Right lung (tissue), 10 donors: ENCODE measurements at places on chromosomes 2 and 18. TPM values are rescaled to one million over a fixed set of nuclear protein-coding genes. Genes with fewer than 3 reads are reported as not detected.

GRCh38 chr2:122683018-122683417 is 927.6 kb downstream of the TSN start:
- no peak for DNase-seq

The TLX2 gene
- not detected for polyA plus RNA-seq

GRCh38 chr2:120887320-120887697 is 151.6 kb downstream of the GLI2 start:
- DNase-seq, result no peak

- peak; percentile 86 for DNase-seq
These were observed 38.3 kb upstream of the IL1R1 start for GRCh38 chr2:102103992-102104871.

- DNase-seq, result no peak
These were observed 35.8 kb upstream of the ASPRV1 start for GRCh38 chr2:69997015-69997830.

DNA sequence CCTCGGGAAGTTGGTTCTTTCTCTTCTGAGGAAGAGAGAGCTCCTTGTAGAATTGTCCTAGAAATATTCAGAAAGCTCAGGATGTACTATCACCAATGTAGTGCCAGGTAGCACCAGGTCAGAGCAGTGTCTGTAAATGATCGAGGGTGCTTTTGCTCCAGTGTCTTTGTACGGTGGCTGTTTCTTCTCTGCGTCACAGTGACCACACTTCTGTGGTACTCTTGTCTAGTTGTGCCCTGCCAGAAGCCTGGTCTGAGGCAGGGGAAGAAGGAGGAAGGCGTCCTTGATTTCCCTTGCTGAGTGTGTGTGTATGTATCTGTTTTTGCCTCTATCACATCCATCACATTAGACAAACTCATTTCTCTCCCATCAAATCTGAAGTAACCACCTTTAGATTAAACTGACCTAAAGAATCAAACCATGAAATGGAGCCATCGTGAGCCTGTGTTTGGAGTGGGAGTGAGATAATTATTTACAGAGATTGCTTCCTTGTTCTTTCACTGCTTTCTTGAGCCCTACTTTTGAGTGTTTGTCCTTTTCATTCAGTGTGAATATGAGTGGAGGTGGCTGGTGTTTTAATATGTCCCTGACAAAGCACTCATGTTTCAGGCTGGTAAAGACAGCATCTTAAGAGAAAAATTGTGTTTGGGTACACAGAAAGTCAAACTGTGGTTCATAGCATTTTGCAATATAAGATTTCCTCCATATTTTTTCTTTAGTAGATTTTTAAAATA is 97.2 kb downstream of the ACOXL start:
- no peak for DNase-seq

GRCh38 chr2:135218426-135218825 is 166.3 kb downstream of the RAB3GAP1 start:
- DNase-seq, result no peak

The CTNNA2 gene
- 0.23 TPM for polyA plus RNA-seq

The TEX44 gene
- not detected for polyA plus RNA-seq

DNA sequence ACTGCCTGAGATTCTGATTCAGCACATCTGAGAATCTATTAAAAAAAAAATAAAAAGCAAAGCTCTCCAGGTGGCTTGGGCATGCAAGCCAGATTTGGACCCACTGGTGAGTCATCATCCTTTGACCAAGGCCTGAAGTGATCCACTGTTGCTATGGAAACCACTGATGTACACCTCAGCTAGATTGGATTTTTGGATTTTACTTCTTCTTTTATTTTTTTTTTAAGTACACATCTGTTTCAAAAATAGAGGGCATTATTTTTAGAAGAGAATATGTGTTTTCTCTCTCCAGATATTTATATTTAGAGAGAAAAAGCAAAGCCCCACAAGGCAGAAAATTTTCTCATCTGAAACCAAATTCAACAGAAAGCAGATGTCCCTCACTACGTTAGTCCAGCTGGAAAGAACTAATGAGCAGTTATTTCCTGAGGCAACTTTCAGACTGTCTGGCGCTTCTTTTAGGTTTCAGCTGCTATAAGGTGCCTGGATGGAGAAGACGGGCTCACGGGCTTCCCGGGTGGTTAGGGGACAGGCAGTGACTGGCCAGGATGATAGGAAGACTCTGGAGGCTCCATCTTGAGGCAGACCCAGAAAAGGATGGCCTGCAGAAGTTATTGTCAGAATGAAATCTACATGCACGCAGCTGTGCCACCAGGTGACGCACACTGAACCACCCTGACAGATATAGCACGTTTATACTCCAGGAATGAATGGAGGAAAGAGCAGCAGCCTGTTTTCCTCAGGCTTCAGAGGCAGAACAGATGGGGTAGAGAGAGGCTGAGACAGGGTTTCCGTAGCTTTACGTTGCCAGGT is 50.5 kb downstream of the MRPL35 start:
- DNase-seq, result no peak

DNA sequence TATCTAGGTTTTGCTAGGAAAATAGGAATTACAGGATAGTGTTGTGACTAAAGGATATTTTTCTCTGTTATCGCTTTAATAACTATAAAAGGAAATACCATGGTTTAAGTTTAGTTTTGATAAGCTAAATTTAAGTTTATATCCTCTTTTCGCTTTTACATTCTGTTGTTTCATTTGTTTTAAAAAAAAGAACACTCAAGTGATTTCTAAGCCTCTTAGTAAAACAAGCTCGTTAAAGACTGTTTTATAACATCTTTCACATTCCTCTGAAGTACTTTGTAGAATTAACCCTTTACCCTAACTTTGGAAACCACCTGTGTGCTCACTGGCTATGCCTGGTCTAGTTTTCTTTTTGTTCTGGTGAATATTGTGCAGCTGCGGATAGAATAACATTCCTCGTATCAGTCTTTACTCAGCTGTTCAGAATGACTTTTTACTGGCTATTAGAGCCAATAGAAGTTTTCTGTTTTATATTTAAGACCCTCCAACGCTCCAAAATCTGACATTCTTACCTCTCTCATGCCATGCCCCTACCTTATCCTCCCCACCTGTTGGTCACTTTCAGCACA is 183.1 kb downstream of the PTPRM start:
- no peak for DNase-seq

The CRYGC gene
- polyA plus RNA-seq, result not detected

The FBLN7 gene
- 15.2 TPM for polyA plus RNA-seq

GRCh38 chr18:75377258-75377657 is 50.2 kb downstream of the SMIM21 start:
- no peak for DNase-seq

DNA sequence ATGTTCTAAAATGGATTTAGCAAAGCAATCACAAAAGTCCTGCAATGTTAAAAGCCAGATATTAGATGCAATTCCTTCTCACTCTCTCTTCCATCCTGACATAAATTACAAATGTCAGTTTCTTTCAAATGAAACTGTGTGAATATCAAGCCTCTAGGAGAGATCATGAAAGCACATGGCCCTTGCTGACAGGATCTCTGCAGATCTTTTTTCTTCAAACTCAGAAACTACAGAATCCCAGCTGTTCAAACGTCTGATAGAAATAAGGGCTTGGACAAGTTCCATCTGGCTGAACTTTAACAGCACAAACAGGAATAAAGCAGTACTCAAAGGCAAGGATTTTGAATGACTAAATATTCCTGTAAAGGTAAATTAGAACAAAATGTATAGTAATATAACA is 47.6 kb downstream of the PDE1A start:
- peak; percentile 74 for DNase-seq

The LOXL3 gene
- polyA plus RNA-seq, result 9.6 TPM

The GAREM2 gene
- polyA plus RNA-seq, result 6.5 TPM

DNA sequence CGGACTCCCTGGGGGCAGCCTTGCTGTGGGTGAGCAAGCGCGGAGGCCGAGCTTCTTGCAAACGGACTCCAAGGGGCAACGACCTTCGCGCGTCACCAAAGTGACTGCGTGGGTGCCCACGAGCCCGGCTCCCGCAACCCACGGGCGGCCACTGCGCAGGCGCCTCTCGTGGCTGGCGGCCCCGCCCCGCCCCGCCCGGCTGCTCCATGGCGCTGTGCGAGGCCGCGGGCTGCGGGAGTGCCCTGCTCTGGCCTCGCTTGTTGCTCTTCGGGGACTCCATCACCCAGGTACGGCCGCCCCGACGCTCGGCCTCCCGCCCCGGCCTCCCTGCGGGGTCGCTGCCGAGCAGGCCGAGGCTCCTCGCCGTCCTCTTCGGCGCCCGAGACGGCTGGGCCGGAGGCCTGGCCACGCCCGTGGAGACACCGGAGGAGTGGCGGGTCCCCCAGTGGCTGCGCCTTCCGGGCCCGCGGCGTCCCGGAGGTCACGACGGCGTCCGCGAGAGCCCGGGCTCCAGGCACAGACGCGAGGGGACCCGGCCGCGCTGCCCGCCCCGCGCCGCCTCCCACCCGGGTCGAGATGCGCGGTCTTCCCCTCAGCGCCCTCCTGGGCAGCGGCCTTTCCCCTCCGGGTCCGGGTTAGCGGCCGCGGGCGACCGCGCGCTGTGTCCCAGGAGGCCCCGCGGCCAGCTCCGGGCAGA is at the start of gene IAH1:
Gene IAH1 (plus strand): TSS at position 191 of the 697 bp plus-strand sequence. CDS start 16 bp downstream, at position 207.
- peak; percentile 70 for DNase-seq

DNA sequence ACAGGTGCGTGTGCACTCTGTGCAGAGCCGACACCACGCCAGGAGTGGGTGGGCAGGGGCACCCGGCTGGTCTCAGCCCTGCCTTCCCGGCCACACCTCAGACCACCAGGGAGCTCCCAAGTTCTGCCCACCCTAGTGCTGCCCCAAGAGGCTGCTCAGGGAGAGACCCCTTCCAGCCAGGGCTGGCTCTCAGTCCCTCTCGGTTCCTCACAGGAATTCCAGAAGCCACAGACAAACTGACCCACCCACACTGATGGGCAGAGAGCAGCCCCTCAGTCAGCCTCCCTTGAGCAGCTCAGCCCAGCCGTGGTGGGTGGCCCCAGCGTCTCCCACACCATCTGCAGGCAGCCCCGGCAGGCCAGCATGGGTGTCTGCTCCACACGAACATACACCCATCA is 33.8 kb downstream of the GPC1 start:
- no peak for DNase-seq

The SNTG2 gene
- polyA plus RNA-seq, result 0.64 TPM

DNA sequence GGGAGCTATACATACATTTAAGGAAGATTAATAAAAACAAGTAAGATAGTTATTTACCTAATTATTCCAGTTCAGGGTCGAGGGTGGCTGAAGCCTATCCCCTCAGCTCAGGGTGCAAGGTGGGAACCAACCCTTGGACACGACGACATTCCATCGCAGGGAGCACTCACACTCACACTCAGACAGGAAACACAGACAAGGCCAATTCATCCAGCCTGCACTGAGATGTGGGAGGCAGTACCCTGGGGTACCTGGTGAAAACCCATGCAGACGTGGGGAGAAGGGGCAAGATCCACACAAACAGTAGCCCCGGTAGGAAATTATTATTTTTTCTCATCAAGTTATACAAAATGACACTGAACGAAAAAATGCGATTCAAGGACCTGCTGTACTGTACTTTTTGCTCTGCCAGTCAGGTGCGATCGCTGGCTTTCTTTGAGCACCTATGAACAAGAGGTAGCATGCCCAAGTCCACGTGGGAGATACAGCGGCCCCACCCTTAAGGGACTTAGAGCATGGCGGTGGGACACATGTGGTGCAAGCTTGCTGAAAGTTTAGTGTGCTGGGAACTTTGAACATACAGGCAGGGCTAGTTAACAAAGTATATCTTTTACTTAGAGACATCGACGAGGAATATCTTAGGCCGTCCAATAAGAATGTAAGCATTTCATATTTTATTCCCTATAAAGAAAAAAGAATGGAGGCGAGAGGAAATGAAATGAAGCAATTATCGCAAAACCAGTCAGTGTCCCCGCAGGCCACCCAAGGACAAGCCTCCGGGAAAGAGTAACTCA is 624 bp downstream of the METTL8 start:
- no peak for DNase-seq

GRCh38 chr18:35038881-35039491 is 2.2 kb upstream of the MAPRE2 start:
- no peak for DNase-seq

The EMX1 gene
- 0.15 TPM for polyA plus RNA-seq

DNA sequence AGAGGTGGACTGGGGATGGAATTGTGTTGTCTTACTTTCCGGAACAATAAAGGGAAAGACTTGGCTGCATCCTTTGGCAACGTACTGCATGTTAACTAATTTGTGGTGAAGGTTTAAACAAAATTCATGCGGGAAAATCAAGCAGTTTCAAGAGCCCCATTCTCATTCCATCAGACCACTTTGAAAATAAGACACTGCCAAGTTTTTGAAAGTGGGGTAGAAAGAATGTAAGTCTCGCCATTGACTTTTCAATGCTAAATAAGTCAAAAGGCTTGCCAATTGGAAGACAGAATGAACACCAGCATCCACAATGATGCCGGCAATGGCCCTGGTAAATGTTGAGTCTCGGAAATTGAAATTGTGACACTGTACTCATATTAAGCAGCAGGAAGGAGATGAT is 322.0 kb downstream of the RND3 start:
- DNase-seq, result no peak

The COBLL1 gene
- 23.7 TPM for polyA plus RNA-seq

DNA sequence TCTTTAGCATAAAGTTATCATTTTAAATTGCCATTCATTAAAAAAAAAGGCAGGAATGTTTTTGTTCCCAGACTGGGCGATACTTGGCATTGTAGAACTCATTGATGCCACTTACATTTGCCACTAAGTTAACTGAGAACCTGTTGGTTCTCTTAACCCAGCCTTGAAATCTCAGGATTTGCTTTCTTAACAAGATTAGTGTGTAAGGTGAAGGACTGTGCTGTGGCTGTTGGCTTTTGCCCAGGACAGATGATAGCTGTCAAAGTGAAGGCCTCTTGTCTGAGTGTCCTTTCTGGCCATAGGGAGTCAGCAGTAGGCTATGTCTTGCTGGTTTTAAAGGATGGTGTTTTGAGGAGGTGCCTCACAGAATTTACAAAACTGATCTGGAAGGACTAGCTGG is 2.6 kb downstream of the DPYSL5 start:
- DNase-seq, result no peak

The GAL3ST2 gene
- polyA plus RNA-seq, result 0.15 TPM

DNA sequence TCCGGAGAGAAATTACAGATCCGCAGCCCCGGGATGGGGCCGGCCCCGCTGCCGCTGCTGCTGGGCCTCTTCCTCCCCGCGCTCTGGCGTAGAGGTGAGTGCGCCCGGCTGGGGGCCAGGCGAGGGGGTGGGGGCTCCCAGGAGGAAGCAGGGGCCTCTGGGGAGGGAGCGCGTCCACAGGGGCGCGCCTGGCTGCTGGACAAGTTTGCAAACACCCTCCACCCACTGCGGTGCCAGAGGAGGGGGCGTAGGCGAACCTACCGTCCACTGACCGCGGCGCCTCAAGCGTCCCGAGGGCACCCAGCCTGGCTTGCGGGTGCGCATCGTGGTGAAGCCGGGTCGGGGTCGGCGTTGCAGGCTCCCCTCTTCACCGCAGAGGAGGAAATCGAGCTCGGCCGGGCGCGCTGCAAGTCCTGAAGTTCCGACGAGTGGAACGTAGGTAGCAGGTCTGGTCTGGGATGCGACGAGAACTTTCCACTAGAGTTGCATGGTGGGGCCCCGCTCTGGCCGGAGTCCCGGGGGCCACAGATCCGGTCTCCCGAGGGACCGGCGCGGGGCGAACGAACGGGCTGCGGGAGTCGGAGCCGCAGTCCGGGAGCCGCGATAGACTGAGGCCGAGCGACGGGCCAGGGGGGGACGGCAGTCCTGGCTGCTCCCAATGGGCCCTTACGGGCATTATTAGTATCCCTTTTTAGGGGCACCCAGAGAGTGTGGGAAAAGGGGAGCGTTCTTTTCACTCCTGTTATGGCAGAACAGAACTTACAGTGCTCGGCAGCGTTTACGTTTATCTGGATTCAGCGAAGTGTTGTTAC is 502 bp downstream of the MERTK start:
- DNase-seq, result no peak

The KCNJ3 gene
- 0.20 TPM for polyA plus RNA-seq

GRCh38 chr2:130785466-130786055 is 30.2 kb downstream of the AMER3 start:
- DNase-seq, result no peak

The CRIM1 gene
- 31.8 TPM for polyA plus RNA-seq
